ENCODE measurements at places on chromosomes 6 and 20. TPM values are rescaled to one million over a fixed set of nuclear protein-coding genes. Genes with fewer than 3 reads are reported as not detected.

The ENPP1 gene
- total RNA-seq, result 0.47 TPM

The SERPINB1 gene
- total RNA-seq, result 18.0 TPM

The ADAM33 gene
- total RNA-seq, result not detected

The SLC22A3 gene
- 0.09 TPM for total RNA-seq

The GPSM3 gene
- total RNA-seq, result 4.2 TPM

The PAQR8 gene
- 5.8 TPM for total RNA-seq

The PTK6 gene
- under 0.01 TPM for total RNA-seq

The FOXF2 gene
- not detected for total RNA-seq

The SIRPG gene
- total RNA-seq, result not detected
